Hindlimb muscle (tissue), 1 donor: ENCODE measurements at places on chromosomes 6 and 20.

DNA sequence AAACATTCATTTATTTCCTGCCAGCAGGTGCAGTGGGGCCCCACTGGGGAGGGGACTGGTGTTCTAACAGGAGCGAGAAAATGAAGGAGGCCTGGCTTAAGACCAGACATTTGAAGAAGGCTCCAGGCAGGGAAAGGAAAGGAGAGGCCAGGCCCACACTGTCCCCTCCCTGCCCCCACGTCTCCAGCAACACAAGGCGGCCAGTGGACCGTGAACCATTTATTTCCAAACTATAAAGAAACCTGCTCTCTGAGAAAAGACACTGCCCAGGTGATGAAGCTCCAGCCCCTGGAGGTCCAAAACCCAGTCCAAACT, 41.4 kb upstream of the CDH22 start:
- no peak for DNase-seq

GRCh38 chr6:93516441-93516840, 97.1 kb upstream of the EPHA7 start:
- no peak for DNase-seq

DNA sequence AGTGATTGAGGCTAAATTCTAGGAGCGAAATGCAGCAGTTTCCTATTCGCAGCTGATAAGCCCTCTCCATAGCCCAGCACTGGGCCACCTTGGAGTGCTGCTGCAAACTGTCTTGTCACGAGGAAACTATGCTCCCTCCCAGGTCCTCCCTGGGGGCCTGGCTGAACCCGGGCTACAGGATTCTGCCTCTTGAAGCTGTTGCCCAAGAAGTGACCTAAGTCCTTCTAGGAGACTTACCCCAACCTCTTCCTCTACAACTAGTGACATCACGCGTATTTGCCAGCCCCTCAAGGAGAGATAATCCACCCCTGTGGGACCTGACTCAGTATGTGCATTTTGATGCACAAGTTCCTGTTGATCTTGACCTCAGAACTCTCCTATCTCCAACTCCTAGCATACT, 26.5 kb upstream of the ZFAND3 start:
- no peak for DNase-seq

DNA sequence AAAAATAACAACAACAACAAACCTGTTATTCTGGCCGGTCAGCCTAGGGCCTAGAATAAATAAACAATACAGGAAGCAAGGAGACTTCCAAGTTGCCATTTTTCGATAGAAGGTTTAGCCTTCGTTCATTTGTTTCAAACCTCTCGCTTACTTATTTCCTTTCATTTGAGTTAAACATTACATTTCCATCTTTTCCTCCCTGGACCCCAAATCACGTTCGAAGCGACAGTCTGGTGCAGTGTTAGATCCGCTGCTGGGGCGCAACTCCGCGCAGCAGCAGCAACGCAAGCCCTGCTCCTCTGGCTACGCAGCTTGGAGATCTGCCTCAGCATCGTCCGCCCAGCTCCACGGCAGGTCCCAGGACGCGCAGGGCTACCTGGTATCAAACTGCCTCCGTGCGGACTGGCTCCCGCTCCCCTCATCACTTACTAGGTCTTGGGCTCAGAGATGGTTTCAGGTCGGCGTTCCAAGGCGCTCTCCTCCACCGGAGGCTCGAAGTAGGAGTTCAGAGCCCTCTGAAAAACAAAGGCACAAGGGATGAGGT, 530 bp downstream of the TDP2 start:
- no peak for DNase-seq

DNA sequence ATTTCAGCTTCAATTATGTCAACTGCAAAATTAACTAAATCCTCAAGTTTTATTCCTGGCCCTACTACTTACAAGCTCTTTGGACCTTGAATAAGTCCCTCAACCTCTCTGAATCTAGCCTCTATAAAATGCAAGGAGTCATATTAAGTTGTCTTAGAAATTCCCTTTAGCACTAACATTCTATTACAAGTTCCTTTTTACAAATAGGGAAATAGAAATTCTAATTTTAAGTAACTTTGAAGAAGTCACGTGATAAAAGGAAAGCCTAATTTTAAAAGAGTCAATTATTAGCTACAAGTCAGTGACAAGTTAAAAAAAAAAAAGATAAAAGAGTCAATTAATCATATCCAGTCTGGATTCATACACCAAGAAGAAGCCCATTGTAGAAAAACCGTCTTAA, 24.6 kb upstream of the GTF3C6 start:
- DNase-seq: no peak

- no peak for DNase-seq
These were observed 55.7 kb upstream of the PRND start for GRCh38 chr20:4666001-4666479.

DNA sequence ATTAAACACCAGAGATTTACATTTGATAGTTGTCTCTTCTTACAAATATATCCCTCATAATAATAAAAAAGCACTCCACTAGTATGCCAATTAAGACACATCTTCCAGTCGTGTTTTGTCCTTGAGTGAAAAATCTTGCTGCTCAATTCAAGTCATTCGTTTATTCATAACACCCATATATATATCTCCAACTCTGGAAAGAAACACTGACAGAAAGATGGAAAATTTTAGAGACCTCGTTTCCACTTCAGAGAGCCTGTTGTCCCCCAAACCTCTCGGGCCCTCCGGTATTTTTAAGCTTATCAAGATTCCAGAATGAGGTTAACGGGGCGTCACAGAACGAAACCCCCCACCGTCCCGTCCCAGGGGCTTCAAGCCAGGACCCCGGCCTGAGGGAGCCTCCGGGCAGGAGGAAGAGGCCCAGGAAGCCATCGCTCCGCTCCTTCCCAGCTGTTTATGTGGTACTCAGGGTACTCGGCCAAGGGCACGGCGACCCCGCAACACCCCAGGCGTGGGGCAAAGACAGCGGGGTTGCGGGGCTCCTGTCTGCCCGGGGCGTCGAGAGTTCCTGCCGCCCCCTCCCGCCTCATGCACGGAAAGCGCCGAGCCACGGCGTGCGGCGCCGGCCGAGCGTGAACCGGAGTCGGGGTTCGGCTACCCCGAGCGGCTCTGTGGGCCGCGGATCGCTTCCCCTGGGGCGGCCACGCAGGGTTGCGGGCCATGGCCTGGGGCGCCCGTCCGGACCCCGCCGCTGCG, 623 bp upstream of the SNX9 start:
- peak; percentile 48 for DNase-seq

- DNase-seq: no peak
These were observed 6.7 kb upstream of the IRF4 start for GRCh38 chr6:384898-385297.

- DNase-seq: no peak
These were observed 54.9 kb downstream of the PRR18 start for GRCh38 chr6:166253281-166253681.

DNA sequence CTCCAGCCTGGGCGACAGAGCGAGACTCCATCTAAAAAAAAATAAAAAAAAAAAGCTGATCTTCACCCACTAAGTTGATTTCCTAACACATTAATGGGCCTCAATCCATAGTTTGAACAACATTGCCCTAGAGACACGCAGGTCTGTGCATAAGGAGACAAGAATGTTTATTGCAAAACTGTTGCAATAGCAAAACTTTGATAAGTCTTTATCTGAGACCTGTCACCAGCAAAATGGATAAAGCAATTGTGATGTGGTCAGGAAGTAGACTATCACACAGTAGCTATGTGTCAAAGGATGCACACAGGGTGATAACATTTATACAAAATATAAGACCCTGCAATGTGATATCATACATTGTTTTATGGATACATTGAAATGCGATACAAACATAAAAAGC, 4.2 kb upstream of the ITPR3 start:
- DNase-seq: no peak

DNA sequence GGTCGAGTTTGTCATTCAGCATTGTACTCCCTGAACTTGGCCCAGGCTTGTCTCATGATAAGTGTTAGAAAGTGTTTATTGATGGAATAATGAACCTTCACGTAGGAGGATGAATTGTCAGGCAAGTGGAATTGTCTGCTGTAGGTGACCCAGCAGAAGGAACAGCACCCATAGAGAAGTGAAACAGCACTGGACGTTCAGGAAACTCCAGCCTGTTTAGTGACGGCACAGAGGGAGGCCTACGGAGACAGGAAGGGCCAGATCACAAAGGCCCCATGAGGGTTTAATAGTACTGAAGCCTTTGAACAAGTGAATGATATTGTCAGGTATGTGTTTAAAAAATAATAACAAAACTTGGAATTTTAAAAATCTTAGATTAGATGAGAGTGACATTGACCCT, 2.9 kb downstream of the STX11 start:
- peak; percentile 10 for DNase-seq

DNA sequence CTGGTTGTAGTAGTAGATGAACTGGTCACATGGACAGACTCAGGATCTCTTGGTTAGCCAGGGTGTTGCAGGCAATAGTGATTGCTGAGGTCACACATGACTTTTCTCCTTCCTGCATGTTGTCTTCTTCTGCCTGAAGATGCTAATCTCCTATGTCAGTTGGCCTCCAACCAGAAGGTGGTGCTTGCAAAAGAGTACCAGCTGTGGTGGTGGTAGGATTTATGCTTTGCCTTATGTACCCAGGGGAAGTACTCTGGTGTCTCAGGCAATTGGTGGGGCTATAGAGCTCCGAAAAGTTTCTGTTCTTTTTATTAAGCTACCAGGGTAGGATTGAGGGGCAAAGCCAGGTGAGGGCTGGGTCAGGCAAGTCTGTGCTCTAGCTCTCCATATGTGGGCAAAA, 98.5 kb downstream of the CARMIL1 start:
- DNase-seq: no peak

DNA sequence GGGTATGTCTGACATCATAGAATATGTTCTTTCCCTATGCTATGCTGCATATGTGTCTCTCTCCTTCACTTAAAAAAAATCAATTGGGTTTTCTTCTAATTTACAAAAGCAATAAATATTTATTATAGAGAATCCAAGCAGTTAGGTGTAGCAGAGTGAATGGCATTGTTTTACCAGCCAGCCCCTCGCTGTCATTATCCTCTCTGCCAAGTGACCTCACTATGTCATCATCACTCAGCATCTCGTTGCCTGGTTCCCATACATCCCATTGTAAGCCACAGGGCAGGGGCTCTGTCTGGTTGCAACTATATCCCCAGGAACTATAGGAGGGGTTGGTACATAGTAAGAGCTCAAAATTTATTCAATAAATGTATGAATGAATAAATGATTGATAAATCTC, 31.3 kb downstream of the KIAA0319 start:
- no peak for DNase-seq

DNA sequence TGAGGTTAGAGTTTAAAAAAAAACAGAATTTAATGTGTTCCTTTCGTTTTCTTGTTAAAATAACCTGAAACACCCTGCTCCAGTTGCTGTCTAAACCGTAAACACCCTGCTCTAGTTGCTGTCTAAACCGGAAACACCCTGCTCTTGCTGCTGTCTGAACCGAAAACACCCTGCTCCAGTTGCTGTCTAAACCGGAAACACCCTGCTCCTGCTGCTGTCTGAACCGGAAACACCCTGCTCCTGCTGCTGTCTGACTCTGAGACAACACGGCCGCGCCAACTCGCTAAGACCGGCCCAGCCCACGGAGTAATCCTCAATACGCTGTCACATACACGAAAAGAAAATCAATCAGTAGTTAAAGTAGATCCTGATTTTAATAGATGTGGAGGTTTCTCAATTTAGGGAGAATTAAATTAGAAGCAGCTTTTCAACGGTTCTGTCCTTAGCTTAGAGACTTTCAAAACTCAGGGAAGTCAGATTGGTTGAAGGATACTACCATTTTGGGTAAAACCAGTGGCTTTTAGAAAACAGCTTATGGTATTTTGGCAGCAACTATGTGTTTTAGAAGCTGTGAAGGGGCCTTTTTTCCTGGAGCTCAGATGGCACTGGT, 98.3 kb downstream of the RAMACL start:
- peak; percentile 53 for DNase-seq

GRCh38 chr6:166289207-166290060, 18.8 kb downstream of the PRR18 start:
- no peak for DNase-seq

DNA sequence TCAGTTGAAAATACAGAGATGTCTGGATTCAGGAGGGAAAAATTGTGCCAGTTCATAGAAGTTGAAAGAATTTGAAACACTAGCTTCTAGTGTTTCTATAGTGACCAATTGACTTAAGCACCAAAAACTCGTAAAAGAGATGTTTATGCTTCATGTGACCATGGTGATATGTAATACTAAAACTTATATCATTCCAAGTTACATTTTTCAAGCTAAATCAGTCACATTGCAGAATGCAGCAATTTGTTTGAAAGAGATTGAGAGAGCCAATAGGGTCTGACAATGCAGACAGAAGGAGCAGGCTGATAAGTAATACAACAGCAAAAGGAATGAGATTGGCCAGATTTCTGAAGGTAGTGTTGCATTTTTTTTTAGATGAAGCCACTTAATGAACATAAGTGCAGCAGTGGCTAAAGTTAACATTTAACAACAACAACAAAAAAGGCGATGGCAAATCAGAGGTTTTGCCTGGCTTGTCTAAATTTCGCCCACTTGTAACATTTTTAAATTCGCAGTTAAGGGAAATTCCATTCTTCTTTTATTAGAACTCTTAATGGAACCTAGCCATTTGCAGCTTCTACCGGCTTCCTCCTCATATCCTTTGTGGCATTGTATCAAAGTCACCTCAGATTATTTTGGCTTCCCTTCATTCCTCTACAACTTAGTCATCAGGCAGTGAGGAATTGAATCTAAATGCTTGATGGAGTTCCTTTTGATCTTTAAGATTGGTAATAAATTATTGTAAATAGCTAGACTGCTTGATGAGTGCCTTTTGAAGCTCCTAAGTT, 484.0 kb upstream of the SOX4 start:
- peak; percentile 52 for DNase-seq

GRCh38 chr20:36792422-36792821, 18.9 kb upstream of the DSN1 start:
- no peak for DNase-seq

- no peak for DNase-seq
These were observed 160.8 kb downstream of the C6orf58 start for GRCh38 chr6:127737768-127738167.

DNA sequence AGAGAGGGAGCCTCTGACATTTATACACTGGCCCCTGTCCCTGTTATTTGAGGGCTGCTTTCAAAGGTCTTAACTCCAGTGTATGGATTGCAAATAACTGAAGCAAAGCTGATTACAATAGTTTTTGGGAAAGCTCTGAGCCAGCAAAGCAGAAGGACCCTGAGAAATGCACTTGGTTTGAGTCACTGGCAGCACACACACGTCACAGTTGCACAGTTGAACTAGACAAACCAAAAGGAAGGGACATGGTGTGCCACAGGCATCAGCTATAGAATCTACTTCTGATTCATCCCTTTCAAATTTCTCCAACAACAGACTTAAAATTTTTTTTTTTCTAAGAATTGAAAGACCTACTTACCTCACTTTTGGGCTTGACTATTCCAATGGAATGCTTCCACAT, 56.4 kb downstream of the SNRNP48 start:
- no peak for DNase-seq

DNA sequence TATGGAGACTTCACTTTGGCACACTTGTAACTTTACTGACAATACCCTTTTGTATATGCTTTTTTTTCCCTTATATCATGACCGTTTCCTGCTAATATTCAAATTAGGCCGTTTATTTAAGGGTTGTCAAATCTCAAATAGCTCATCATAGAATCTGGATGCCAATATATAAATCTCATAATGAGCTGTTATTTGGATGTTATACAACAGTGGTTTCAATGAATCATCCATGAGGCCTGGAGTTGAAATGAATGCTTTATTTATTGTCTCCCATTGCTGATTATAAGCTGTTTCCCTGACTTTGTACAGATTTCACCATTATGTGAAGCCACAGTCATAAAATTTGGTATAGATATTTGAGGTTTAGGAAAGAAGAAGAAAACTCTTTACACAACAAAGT, 256.1 kb downstream of the PLCB1 start:
- no peak for DNase-seq
